RPMI8226 (cell line): ENCODE measurements at places on chromosomes 2 and 18.
A peak's percentile ranks its signal among the peaks of the same experiment; 100 is the strongest.

- DNase-seq, result no peak
These were observed 54.0 kb downstream of the EPAS1 start for GRCh38 chr2:46351098-46351749.

- DNase-seq, result no peak
These were observed 47.6 kb upstream of the SH3RF3 start for GRCh38 chr2:109081374-109081773.

- no peak for DNase-seq
These were observed 53.2 kb downstream of the FAM168B start for GRCh38 chr2:131039908-131040660.

DNA sequence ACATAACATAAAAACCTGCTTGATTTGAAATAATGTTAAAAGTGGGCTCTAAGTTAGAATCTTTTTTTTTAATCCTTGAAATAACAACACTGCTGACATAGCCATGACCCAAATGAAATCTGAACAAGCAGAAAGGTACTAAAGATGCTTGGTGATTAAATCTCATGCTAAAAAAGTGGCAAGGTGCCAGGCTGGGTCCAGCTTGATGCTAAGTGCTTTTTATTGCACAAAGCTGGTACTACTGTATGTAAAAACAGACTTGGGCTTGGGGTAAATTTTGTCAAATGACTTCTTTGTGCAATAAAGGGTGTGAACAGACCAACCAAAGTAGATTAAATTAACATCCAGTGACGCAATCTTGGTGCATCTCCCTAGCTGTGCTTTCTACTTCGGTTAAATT lies 13.4 kb downstream of the BCL11A start:
- DNase-seq, result no peak

GRCh38 chr2:153770359-153770991 lies 101.2 kb upstream of the GALNT13 start:
- DNase-seq, result no peak

- DNase-seq, result no peak
These were observed 291.6 kb upstream of the HDAC4 start for GRCh38 chr2:239692362-239692851.

DNA sequence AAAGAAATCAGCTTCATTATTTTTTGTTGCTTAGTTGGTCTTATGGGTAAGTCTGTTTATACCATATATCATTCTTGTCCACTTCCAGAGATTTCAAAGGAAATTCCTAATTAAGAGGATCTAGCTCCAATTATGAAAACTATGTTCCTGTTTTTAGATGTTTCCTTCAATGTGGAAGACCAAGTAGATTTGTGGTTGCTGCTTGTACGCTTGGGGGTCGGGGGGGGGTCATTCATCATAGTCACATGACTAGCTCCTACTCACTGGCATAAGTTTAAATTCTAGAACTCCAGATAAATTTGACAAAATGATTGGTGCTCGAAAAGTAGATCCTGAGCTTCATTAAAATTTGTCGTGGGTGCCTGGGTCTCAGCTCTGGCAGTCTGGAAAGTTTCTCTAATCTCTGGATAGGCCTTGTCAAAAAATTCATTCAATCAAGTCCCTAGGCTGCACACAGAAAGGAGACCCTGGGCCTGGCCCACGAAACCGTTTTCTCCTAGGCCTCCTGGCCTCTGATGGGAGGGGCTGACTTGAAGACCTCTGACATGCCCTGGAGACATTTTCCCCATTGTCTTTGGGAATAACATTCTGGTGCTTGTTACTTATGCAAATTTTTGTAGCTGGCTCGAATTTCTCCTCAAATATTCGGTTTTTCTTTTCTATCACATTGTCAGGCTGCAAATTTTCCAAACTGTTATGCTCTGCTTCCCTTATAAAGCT lies 62.5 kb downstream of the MEP1B start:
- DNase-seq, result no peak

- DNase-seq, result no peak
These were observed 241.4 kb upstream of the SALL3 start for GRCh38 chr18:78738076-78738690.

- peak; percentile 57 for DNase-seq
These were observed 199.9 kb downstream of the BCL2 start for GRCh38 chr18:63119647-63120046.

GRCh38 chr2:154699575-154699930 lies 1.1 kb downstream of the KCNJ3 start:
- no peak for DNase-seq

DNA sequence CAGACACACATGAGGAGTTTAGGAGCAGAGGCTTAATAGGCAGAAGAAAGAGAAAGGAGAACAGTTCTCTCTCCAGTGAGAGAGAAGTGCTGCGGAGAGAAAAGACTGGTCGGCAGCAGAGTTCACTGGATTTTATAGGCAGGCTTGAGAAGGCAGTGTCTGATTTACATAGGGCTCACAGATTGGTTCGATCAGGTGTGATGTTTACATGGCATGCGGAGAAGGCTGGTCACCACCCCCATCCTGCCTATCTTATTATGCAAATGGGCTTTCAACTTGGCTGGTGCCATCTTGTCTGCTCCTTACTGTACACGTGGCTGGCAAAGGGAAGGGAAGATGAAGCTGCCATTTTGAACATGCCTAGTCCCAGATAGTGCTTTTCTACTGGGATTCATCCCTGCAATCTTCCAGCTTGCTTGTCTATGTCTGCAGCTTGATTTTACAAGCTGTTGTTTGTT lies 113.4 kb downstream of the AP1S3 start:
- no peak for DNase-seq

GRCh38 chr18:22044474-22045220 lies 124.7 kb upstream of the GATA6 start:
- no peak for DNase-seq

- no peak for DNase-seq
These were observed 141.1 kb downstream of the NCOA1 start for GRCh38 chr2:24632172-24632571.

DNA sequence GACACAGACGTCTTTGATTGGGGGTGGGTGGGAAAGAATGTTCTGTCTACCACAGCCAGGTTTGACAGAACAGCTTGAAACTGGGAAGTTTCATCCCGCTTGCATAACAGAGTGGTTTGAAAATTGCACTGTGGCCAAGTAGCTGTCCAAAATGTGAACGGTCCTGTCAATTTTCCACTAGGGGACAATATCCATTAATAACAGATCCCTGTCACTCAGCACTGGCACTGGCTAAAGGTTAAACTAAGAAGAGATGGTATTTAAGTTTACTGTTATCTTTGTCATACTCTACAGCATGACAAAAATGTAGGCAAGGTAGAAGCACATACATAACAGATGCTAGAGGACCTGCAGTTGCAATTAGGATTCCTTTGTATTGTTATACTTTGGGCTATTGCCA lies 55.6 kb upstream of the ACMSD start:
- peak; percentile 54 for DNase-seq

- no peak for DNase-seq
These were observed 6.1 kb upstream of the CCDC102B start for GRCh38 chr18:68791801-68792200.

GRCh38 chr2:68812251-68812650 lies 58.9 kb downstream of the BMP10 start:
- peak; percentile 5 for DNase-seq

GRCh38 chr2:165055082-165055851 lies 99.9 kb upstream of the SLC38A11 start:
- no peak for DNase-seq

DNA sequence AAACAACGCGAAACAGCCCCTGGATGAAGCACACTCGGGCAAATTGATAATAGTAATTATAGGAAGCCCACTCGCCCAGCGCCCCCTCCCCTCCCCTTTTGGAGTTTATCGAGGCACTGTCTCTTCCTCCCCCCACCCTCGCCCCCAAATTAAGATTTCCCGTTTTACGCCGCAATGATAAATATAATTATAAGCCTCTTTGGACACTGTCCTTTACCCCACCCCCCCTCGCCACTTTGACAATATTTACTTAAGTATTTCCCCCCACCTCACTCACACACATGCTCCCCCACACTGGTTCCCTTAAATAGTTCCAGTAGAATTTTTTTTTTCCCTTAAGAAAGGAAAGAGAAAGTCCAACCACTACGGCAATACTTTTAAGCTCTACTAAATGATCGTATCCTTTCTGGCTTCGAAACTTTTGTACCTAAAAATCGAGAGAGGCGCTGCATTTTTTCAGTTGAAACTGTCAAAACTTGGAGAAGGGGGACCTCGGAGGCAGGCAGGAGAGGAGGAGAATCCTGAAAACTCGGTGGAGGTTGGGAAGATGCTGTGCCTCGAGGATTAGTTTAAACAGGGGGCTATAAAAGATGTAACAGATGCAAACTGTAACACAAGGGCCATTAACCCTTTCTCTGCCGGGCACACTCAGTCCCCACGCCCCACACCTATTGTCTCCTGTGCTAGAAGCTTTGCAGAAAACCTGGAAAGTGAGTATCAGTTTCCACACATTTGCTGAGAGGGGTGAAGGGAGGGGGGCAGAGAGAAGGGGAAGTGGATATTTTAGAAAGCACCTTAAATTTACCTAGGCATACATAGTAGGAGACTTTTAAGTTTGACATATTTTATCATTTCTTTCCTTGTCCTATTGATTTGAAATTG lies 1.8 kb downstream of the ZEB2 start:
- DNase-seq, result no peak

DNA sequence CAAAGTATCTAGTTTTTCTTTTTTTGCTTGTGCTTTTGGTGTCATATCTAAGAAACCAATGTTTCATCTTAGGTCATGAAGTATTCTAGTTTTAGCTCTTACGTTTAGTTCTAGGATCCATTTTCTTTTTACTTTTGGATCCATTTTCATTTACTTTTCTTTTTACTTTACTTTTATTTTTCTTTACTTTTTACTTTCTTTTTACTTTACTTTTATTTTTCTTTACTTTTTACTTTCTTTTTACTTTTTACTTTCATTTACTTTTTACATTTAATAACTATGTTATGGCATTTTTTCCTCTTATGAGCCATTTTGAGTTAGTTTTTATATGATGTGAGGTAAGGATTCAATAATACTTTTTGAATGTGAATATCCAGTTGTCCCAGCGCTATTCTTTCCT lies 213.4 kb downstream of the ZFP36L2 start:
- DNase-seq, result no peak

DNA sequence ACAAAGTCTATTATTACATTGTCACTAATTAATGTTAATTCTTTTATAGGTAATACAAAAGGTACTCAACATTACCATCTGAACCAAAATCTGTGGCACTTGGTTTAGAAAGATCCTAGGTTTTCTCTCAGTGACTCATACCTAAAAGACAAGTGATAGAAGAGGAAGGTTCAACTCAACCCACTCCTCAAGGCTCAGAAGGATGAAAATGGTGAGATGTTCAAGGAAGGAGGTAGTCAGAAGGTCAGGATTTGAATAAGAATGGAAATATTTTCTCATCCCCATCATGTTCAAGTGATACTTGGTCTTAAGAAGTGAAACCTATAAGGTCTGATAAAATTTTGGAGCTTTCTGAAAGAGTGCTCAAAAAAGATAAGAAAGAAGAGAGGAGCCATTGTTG lies 86.4 kb upstream of the FBXO11 start:
- no peak for DNase-seq

DNA sequence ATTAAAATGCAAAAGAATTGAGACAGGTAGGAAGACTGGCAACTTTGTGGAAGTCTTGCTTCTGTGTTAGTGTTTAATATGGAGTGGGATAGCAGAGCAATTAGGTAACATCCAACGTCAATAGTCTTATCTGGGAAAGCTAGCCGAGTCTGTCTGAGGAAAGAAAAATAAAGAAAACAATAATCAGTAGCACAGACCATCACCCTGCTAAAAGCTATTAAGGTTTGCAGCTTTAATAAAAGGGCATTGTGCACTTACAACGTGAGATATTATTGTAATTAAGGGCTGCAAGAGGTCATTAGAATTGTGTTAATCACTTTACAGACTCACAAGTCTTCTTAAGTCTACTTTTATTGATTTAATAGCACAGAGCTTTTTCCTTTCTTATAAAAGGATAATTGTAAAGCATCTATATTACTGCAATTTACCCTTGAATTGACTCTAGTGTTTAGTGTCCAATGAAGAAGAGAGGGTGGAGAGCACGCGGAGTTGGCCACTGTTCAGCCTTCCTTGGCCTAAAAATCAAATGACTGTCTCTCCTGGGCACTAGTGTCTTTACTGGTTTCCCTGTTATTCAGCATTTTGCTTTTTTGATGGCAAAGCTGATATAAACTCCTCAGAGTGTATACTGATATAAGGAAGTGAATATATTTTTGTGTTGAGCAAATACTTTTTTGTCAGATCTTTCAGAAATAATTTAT lies 2.0 kb downstream of the CDH7 start:
- DNase-seq, result no peak

GRCh38 chr2:197516393-197516761 lies 511 bp downstream of the MOB4 start:
- DNase-seq, result no peak

DNA sequence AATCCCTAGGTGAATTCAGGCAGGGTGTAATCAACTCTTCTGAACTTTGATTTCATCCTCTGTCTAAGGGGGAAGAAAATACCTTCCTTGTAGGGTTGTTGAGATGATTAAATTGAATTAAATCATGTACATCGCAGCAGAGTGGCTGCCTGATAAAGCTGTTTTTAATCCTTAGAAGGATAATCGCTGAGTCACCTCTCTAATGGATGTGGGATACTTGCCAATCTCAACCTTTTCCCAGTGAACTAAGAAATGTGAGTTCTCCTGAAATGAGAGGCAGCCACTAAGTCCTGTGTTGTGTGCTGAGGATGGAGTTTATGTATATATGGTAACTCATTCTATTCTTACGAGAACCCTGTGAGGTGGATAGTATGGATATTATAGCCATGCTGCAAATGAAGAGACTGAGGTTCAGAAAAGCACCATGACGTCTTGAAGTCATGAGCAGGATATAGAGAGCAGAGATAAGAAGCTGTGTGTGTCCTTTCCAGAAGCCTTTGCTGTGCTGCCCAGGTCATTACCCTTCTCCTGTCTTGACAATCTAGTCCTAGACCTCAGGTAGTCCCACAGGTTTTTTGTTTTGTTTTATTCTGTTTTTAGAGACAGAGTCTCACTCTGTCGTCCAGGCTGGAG lies 93.3 kb downstream of the HNRNPLL start:
- no peak for DNase-seq

DNA sequence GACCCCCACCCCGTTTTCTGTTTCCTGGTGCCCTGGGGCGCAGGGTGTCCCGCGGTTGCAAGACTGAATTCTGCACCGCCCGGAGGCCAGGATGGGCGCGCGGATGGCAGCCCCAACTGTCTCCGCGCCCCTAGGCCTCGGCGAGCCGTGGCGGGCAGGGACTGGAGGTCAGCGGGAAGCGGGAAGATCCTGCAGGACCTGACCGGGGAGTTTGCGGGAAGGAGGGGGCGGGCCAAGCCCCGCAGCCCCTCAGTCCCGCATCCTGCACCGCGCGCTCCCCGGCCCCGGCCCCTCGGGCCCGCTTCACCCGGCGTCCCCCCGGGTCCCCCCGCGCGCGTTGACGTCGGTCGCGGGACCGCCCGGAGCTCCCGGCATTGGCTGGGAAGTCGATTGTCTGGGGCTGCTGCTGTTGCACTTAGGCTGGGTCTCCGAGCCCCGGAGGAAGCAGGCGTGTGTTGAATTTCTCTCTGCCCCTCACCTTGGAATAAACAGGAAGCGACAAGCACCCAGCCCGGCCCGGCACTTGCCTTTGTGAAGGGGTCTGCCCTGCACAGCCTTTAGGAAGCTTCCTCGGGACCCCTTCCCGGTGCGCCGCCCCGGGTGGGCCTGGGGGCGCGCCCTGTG lies at the start of gene LDLRAD4:
TSS of gene LDLRAD4 (plus strand) at position 393 of the 624 bp plus-strand sequence.
- no peak for DNase-seq
